ENCODE measurements at places on chromosomes 11 and 22.
A peak's percentile ranks its signal among the peaks of the same experiment; 100 is the strongest.

- DNase-seq = peak; percentile 20
Measured at GRCh38 chr11:58905721-58906547, 33.4 kb upstream of the GLYATL1 start.

DNA sequence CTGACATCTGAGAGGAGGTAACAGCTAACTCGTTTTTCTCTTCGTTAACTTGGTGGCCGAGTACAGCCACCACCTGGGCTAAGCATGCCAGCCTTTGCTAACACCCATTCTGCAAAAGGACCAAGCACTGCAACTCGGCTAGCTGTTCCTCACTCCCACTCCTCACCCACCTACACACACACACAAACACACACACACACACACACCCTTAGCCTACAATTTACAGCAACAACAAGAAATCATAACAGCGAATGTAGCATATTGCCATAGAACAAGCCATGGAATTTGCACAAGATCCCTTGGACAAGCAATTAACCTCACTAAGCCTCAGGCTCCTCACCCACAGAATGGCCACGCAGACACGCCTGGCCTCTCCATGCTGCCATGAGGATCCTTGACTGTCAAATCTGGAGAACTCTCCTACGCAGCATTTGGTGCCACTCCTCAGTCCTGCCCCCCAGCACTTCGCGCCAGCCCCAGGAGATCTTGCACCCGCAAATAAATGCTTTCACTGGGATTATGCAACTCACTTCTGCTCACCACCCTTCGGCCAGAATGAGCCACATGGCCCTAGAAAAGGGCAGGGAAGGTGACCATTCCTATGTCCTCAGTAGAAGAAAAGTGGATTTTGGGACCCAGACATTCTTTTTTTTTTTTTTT is 58.9 kb downstream of the LARGE1 start:
- DNase-seq = no peak

GRCh38 chr11:6745465-6746015 is 26.2 kb downstream of the OR2AG2 start:
- DNase-seq = no peak

DNA sequence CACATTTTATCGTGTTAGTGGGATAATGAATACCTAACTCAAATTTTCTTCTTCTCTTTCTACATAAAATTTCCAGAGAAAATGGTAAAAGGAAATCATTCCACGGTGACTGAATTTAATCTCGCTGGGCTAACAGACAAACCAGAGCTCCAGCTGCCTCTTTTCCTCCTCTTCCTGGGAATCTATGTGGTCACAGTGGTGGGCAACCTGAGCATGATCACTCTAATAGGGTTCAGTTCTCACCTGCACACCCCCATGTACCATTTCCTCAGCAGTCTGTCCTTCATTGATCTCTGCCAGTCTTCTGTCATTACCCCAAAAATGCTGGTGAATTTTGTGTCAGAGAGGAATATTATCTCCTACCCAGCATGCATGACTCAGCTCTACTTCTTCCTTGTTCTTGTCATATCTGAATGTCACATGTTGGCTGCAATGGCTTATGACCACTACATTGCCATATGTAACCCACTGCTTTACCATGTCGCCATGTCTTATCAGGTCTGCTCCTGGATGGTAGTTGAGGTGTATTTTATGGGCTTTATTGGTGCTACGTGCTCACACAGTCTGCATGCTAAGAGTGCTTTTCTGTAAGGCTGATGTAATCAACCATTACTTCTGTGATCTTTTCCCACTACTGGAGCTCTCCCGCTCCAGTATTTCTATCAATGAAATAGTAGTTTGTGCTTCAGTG is 24.1 kb downstream of the OR10D3 start:
- peak; percentile 84 for DNase-seq

DNA sequence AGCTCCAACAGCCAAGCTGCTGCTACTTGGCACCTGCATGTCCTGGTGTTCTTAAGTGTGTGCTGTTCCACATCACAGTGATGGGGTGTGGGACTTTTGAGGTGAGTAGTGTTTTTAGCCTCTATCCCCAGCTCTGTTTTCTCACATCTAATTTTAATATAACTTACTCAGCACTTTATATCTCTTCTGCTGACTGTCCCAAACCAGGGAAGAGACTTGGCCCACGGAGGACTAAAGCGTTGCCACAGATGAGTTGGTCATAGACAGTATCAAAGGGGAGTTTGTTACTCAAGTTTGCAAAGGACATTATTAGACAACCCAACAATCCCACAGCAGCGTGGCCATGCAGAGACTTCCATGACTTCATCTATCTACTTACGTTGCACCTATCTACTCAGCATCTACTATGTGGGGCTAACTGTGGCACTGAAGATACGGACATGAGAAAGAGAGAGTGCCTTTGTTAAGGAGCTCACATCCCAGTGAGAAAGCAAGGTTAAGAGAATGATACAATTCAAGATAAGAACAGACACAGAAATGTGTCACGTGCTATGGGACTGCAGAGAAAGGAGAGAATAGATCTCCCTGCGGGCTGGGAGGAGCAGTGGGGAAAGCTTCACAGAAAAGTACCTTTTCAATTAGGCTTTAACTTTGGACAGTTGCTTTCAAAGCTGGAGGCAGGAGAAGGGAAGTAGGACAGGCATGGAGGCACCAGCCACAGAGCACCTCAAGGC is 82.4 kb downstream of the ME3 start:
- DNase-seq = no peak

- DNase-seq = no peak
Measured at GRCh38 chr22:27851974-27852746, 50.6 kb upstream of the MN1 start.

DNA sequence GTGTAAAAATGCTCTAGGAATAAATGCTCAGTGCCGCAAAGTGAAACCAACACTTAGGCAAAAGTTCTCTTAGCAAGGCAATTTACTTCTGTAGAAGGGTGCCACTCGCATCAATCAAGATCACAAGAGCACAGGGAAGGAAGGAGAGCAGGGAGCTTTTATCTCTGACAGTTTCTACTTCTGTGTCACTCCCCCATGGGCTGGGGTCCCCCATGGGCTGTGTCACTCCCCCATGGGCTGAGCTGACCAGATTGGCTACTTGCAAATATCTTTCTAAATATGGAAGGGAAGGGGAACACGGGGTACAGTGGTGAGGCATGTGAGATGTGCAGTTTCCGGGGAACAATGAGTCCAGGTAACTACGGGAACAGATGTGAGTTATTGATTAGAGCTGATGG is 397 bp downstream of the OR52N2 start:
- DNase-seq = no peak

GRCh38 chr11:9201372-9202162 is 63.6 kb downstream of the DENND5A start:
- DNase-seq = no peak

DNA sequence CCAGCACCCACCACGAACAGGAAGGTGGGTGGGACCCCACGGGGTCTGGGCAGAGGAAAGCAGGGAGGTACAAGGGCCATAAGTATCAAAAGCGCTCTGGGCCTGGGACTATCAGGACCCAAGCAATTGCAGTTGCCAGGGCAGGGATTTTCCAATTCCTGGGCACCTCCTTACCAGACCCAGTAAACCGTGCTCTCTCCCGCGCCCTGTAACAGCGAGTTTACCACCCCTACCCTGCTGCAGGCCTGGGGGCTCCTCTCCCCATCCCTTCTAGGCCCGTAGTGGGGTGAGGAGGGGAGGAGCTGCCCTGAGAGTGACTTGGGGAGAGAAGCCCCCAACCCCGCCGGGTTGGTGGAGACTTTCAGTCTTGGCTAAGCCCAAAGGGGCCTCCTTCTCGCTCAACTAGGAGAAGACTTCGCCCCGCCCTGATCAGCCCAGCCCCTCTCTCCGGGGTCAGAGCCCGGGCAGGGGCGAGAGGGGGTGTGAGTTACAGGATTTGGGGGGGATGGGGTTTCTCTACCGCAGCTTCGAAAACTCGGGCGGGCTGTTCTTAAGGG is 5.4 kb downstream of the PAX6 start:
- no peak for DNase-seq

GRCh38 chr11:104564921-104565582 is 333.2 kb downstream of the CASP12 start:
- no peak for DNase-seq

DNA sequence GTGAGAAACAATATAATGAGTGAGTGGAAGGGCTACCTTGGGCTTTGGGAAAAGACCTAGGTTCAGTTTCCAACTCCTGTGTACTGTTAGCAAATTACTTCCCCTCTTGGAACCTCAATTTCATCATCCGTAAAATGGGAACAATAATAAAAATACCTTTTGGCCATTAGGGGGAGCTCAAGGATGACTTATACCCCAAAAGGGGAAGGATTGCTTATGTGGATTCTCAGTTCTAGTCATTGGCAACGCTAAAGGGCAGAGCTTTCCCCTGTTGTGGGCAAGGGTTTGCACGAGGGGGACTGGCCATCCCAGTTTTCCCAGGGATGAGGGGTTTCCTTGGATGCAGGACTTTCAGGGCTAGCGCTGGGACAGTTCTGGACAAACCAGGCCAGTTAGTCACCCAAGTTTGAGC is 3.1 kb upstream of the COMMD9 start:
- DNase-seq = peak; percentile 64

DNA sequence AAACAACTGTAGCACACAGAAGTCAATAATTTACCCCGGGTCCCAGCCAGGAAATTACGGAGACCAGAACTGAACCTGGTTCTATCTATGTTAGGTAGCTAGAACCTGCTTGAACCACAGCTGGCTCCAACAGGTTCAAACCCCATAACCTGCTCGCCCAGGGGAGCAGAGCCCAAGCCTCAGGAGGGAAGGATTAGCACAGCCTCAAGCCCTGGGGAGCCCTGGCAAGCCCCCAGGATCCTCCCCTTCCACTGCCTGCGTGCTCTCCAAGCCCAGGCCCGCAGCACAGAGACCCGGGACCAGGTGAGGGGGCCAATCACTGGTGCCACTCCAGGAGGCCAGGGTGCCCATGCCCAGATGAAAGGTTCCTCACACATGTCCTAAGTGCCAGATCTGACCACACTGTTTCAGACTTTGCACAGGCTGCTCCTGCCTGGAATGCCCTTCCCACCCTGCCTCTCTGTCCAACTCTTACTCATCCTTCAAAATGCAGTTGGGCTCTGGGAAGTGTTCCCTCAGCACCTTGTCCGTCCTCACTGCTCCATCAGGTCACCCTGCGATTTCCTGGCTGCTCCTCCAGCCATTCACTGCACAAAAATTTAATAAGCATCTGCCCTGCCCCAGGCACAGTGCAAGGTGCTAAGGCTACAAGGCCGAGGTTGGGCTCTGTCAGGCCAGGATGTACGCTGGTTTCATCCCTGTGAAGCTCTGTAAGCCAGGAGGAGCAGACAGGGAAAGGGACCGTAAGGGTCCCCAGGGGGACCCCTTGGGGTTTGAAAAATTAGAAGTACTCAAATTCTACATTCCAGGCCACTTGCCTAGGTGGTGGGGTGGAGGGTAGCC is 32.2 kb downstream of the ARRB1 start:
- no peak for DNase-seq

DNA sequence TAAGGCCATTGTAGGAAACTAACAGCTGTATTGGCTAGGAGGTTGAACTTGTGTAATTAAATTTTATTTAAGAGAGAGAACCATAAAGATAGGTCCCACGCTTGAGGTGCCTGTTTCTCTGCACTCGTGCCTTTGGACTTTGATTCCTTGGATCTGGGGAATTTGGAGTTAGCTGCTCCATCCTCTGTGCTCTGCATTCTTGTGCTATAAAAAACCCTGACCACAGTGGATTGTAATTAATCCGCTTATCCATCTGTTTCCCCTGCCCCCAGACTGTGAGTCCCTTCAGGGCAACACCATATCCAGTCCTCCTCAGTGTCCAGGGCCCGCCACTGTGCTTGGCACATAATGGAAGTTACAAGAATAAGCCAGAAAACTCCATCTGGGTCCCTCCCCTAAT is 169.8 kb downstream of the SPON1 start:
- no peak for DNase-seq

DNA sequence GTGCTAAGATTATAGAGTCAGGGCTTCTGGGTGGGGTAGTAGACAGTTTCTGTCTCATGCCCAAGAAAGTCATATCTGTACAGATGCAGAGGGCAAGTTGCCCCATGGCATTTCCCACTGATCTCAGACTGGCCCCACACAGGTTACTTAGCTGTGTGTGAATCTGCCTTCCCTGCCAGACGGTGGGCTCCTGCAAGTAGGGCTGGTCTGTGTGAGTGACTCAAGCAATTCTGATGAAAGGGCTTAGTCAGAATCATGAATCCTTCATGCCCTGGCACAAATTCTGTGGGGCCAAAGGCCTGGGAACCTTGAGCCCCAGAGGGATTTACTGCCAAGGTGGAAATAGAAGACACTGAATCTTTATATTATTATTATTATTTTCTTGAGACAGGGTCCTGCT is 30.4 kb downstream of the USH1C start:
- no peak for DNase-seq

DNA sequence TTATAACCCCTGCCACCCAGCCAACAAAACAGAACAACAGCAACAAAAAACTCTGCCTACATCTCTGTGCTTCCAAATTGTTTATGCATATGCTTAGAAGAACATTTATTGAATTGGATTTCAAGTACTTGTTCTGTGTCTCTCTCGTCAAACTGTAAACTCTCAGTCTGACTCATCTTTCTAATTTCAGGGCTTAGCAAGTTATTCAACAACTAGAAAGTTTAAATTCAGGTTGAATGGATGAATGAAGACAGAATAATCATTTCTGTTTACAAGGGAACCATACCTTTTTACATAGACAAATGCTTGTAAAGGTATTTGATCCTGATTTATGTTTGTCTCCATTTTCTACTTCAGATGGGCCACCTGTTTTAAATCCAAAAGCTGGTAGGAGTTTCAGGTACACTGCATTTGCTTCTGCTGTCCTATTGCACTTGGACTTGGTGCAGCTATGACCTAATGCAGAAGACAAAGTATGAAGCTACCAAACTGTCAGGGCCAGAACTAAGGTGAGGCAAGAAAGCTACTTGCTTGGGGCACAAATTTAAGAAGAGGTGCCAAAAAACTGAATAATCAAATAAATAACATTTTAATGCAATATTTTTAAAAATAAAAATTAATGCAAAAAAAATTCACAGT is 1.6 kb upstream of the FBXO3 start:
- no peak for DNase-seq

DNA sequence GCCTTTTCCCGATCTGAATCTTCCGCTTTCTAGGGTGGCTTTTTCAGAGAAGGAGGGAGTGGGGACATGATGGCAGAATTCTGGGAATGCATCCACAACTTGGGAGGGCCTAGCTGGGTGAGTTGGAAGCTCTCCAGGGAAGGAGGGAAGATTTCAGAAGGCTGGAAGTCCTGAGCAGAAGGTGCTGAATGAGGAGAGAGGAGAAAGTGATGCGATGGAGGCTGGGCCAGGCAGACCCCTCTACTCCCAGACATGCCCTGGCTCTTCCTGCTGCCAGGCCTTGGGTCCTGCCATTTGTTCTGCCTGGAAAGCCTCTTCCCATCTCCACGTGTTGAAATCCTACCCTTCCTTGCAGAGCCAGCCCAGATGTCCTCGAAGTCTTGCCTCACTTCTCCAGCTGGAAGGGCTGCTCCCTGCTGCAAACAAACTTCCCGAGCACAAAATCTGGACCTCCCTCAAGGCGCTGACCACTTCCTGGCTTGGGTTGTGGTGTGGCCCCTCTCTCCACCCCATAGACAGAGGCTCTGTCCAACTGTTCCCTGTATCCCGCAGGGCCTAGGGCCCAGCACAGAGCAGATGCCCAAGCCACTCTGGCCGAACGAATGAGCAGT is 16.8 kb downstream of the LRRC32 start:
- DNase-seq = no peak

- no peak for DNase-seq
Measured at GRCh38 chr22:47625013-47625385, 862.5 kb downstream of the TBC1D22A start.

Measured in K562 (cell line).